ENCODE measurements at places on chromosomes 1 and 21.

DNA sequence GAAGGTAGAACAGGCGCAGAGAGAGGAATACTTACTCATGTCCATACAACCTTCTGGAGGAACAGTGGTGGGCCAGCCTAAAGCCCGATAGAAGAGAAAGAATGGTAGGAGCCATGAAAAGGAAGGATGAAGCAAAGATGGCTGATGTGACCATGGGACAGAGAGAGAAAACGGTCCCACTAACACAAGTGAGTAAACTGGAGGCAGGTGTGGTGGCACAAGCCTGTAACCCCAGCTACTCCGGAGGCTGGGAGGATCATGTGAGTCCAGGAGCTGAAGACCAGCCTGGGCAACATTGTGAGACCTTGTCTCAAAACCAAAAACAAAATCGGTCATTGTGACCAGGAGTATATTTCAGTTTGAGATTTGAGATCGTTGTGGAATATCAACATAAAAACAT is 49.4 kb downstream of the C1orf198 start:
- DNase-seq = no peak

- no peak for DNase-seq
Observed at GRCh38 chr1:96361271-96361856, 360.2 kb upstream of the PTBP2 start.

GRCh38 chr1:44947774-44948311 is 38.6 kb downstream of the EIF2B3 start:
- no peak for DNase-seq

DNA sequence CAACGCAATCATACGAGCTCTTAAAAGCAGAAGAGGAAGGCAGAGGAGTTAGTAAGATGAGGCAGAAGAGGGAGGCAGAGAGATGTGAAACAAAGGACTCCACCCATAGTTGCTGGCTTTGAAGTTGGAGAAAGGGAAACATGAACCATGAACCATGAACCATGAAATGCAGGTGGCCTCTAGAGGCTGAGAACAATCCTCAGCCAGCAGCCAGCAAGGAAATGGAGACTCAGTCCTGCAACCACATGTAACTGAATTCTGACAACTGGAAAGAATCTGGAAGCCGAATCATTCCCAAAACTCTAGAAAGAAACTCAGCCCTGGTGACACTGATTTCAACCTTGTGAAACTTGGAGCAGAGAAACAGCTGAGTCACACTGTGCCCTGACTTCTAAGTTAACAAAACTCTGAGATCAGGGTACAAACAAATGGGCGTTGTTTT is 10.1 kb downstream of the DIPK1A start:
- peak; percentile 21 for DNase-seq

GRCh38 chr1:36515315-36516138 is 32.8 kb upstream of the CSF3R start:
- DNase-seq = no peak
